Right renal cortex interstitium (tissue), 3 donors: ENCODE measurements at places on chromosomes 4 and X.

DNA sequence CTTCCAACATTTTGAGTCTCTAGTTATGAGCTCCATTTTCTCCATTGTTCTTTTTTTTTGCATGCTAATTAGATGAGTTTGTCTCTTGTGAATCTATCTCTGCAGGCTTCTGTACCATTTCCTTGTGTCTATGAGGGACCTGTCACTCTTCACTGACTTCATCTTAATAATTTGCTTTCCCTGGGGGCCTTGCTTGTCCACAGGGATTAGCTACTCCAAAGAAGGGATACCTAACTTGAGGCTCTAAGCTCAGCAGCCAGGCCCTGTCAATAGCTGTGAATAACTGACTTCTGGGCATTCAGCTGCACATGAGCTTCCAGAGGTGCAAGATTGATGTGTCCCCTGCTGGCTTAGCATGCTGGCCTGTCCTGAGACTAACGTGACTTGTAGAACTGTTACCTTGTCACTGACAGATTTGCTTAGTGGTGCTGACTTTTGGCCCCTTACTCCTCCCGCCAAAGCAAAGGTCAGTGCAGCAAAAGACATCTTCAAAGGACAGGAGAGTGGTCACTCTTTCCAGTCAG is 124.6 kb downstream of the AFF2 start:
- no peak for DNase-seq

DNA sequence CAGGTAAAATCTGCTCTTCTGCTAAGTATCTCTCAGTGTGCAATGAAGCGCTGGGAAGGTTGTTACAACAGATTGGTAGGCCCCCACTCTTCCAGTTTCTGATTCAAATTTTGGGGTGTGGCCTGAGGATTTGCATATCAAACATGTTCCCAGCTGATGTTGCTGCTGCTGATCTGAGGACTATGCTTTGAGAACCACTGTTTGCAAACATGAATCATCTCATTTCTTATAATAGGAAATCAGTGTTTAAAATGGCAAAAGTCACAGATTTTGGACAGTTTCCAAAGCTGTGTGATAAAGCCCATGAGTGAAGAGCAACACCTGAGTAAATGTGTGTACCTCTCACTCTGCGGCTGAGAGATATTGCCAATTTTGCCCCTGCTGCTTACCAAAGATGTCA is 36.2 kb upstream of the NDNF start:
- no peak for DNase-seq

DNA sequence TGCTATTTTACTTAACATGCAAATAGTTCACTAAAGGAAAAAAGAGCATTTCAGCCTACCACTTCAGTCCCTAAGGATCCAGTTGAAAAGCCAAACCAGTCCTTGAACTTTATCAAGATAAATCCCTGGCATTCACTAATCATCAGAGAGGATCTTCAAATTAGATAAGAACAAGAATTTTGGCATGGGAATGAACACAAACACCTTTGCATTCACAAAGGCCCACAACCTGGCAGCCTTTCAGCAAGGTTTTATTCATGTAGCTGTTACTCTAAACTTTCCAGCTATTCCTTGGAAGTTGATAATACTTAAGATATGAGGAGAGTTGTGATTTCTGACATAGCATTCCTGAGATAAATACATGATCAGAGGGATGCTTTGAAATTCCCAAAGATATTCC is 193.4 kb downstream of the LRBA start:
- DNase-seq = no peak

DNA sequence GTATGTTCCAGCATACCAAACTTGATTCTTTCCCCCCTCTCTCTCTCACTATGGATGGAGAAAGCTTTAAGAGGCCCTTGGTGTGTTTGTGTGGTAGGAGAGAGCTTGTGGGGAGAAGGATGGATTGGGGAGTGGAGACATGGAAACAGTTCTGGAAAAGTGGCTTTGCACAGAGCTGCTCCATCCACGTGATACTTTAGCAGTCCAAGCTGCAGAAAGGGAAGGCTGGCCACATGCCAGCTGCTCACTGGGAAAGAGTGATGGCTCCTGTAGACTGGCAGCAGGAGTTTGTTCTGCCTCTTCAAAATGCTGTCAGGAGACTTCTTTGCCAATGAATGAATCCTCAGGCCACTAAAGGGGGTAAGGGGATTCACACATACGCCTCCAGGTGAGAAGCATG is 21.7 kb upstream of the SEC24B start:
- no peak for DNase-seq

GRCh38 chrX:10235851-10236250 is 79.1 kb downstream of the CLCN4 start:
- DNase-seq = no peak

DNA sequence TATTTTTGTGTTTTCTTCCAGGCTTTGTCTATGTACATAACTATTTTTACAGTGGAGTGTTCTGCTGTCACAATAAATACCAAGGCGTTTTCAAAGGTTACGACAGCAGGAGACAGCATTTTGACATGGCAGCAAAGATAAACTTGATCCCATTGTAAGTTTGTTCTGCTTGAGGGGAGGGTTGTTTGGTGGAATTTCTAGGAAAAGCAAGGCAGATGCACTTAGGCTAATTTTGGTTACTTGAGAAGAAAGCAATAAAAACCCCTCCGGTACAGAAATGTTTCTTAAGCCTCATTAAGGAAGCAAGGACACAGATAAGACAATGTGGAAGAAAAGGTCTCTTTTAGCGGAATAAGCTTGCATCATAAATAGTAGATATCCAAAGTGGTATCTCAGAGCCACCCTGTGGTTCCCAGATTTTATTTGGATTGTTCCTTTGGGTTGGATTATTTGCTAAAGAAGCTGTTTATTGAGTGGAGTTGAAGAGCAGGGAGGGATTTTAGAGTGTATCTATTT is 54.3 kb downstream of the CLCN5 start:
- no peak for DNase-seq

GRCh38 chr4:59973492-59973891 is 1226.6 kb upstream of the ADGRL3 start:
- no peak for DNase-seq

DNA sequence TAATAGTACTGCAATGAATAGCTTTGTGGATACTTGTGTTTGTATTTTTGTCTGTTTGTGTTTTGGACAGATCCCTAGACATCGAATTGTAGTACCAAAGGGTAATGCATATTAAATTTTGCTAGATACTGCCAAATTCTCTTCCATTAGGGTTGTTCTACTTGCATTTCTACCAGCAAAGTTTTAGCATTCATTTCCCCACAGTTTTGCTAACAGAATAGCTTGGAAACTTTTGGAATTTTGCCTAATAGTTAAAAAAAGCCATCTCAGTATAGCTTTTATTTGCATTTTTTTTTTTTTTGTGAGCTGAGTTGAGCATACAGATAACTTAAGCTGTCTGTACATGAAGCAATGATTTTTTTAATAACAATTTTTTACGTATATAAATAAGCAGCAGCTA is 1084.9 kb downstream of the ADGRL3 start:
- no peak for DNase-seq
